Activated CD8-positive, alpha-beta memory T cell treated with anti-CD3 and anti-CD28 coated beads for 4 hours (primary cell): ENCODE measurements at places on chromosomes 7 and 10.

DNA sequence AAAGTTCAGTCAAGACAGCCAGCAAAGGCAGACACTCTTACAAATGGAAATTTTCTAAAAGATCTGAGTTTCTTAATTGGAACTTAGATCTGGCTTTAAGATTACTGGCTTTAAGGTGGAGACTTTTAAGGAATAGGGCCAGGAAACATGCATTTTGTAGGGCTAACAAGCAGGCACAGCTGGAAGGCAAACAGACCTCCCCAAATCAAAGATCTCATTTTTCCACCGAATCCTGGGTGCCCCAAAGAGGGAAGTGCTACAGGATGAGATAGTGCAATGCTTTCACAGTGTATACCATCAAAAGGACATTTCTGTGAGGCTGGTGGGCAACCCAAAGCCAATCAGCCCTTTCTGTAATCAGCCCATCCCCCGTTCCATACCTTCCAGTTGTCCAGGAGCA is 27.4 kb downstream of the MRPL32 start:
- DNase-seq, result no peak

DNA sequence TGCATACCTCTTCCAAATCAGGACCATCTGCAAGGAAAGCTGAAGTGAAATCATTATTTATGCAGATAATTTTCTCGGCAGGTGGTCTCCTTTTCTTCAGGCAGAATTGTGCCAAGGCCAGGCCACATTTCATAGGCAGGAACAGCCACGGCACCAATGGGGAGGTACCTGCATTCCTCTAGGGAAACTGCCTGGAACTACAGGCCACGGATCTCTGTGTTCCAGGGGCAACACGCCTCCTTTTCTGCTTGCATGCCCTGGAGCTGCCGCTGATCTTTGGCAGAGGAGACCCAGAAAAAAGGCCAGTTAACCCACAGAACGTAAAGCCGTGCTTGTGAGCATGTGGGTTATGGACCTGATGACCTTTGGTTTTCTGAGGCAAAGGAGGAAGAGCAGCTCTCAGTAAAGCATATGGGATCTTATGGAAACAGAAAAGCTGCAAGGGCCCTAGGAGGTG is 111.2 kb upstream of the KIAA1217 start:
- DNase-seq, result no peak

- DNase-seq, result no peak
Measured at GRCh38 chr10:59829024-59829423, 75.8 kb upstream of the MRLN start.

- no peak for DNase-seq
Measured at GRCh38 chr7:106377847-106378361, 93.1 kb upstream of the NAMPT start.

DNA sequence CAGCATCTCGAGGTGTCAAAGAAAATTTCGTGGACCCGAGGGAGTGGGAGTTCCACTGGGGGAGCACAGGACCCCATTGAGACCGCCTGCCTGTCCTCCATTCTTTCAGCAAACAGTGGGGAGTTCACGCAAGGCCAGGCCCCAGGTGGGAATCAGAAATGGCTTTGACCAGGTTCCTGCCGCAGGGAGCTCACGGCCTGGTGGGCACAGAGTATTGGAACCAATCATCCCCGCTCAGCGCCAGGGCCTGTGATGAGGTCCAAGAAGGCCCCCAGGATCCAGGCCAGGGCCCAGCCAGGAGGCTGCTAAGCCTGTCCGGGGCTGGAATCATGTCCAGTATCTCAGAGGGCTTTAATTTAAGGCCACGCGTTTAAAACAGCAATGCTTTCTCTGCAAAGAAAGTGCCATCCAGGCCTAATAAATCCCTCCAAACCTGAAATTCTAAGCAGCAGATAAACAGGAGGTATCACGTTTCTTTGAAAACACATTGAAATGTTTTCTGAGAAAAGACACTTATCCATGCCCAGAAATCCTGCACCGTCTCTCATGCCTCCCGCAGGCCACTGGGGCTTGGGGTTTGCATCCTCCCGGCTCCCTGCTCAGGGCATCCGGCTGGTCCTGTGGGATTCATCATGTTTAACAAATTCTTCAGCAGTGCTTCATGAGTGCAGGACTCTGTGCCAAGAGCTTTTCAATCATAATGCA is 125.7 kb downstream of the OAT start:
- DNase-seq, result no peak

DNA sequence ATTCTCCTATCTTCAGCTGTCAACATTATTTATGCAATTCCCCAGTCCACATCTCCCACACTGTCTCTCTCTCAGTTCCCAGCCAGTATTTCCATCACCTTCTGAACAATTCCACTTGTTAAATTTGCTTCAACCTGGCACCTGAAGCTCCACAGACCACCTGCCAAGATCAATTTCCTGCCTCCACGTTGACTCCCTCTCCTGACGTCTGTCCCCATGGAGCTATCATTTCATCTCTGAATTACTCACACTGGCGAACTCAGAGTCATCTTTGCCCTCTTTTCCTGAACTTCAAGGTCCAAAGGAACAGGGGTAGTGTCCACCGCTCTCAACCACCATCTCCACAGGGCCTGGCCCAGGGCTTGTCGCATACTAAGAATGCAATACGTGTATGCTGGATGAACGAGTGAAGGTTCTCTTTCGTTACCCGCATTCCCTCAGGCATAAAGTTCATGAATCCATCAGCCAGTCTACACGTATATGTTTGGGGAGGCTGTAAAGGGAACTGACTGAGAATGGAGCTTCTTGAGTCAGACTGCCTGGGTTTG is 183.3 kb downstream of the JCAD start:
- no peak for DNase-seq

- DNase-seq, result no peak
Measured at GRCh38 chr7:4738711-4739527, 36.5 kb upstream of the AP5Z1 start.

DNA sequence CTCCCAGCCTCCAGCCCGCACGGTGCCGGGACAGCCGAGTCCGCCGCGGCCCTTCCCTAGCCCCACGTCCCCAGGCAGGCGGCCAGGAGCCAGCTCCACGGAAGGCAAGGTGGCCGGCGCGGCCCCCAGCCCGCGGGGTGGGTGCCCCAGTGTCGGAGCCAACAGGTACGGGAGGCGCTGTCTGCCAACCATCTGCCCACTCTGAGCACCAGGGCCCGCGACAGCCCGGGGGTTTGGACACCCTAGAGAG is 75.8 kb downstream of the CALN1 start:
- no peak for DNase-seq

GRCh38 chr10:33965795-33966581 is 631.5 kb upstream of the NRP1 start:
- no peak for DNase-seq

DNA sequence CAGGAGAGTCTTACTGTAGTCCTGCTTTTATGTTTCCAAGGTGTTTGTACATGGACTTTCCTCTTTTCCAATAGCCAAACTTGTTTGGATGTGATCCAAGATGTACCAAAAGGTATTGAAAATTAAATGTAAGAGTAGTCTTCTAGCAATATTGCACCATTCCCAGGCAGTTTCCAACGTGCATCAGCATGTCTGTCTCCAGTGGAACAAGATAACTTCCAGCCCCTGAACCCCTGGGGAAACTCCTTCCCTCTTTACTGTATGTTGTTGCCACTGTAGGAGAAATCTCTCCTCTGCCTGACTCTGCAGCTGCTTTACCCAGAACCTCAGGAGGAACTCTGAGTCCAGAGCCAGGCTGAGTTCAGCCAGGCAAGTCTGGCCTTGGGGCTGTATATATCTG is 18.5 kb downstream of the ARMC10 start:
- no peak for DNase-seq

- no peak for DNase-seq
Measured at GRCh38 chr10:51300617-51301304, 226.5 kb downstream of the PRKG1 start.

DNA sequence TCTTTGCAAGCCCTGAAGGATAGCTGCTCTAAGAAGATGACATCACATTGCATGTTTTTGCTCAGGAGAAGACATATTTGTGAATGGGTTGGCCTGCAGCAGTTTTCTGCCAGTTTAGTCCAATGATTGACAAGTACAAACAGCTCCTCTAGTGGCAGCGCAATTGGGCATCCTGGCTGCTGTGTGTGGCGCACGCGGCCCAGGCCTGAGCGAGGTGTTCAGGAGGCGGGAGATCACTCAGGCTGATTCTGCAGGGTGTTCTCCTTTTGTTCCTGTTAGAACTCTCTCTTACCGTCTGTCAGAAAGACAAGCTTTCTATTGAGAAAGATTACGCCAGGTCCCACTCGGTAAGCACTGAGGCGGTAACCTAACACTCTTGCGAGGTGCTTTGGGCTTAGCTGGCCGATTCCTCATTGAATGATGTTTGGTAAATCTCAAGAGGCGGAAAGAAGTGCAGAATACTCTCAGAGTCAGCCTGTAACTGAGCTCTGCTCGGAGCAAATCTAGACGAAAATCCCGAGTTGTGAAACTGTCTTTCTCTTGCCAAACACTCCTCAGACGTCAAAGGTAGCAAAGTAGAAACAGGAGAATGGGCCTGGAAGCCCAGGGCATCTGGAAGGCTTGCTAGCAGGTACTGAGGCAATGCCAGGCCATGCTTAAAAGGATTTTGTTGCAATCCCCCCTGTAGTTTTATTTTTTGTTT is 219.2 kb upstream of the BMPER start:
- DNase-seq, result no peak

DNA sequence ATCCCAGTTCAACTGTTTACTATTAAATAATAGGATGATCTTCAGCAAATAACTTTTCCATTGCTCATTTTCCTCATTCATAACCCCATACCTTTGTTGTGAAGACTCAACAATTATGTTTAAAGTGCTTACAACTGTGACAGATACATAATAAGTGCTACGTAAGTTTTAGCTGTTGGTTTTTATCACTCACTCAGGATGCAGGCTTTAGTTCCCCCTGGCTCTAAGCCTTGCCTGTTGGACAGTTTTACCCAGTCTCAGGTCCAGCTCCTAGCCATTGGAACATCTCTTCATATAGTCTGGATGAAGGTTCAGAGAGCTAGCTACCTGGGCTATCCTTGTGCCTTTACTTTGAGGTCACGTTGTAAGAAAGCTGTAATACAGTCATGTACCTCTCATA is 353.2 kb downstream of the CRPPA start:
- DNase-seq, result no peak

GRCh38 chr7:11217848-11218565 is 244.3 kb downstream of the PHF14 start:
- DNase-seq, result no peak

DNA sequence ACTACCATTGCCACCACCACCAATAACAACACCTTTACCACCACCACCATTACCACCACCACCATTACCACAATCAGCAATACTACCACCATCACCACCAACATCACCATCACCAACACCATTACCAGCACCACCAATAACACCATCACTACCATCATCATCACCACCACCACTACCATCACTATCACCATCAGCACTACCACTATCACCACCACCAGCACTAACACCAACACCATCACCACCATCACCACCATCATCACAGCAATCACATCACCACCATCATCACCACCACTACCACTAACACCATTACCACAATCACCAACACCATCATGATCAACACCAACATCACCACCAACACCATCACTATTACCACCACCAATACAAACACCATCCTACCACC is 249.5 kb downstream of the GRID1 start:
- no peak for DNase-seq

DNA sequence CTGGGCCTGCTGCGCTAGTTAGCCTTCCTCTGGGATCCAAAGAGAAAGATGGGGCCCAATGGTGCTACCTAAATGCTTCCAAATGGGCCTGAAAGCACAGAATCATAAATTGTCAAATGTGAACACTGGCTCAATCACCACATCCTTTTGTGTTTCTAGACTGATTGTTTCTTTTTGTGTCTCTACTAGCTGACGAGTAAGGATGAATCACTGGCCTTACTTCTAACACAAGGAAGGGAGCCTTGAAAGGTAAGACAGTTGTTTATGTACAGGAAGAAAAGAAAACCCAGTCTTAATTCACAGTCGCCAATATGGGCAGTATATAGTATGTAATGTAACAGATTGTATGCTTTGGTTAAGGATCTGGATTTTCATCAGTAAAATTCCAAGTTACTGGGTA is 89.5 kb downstream of the ZNF92 start:
- no peak for DNase-seq

- no peak for DNase-seq
Measured at GRCh38 chr7:148699024-148699781, 500 bp downstream of the CUL1 start.

- DNase-seq, result no peak
Measured at GRCh38 chr7:131522325-131522930, 34.0 kb downstream of the PODXL start.

DNA sequence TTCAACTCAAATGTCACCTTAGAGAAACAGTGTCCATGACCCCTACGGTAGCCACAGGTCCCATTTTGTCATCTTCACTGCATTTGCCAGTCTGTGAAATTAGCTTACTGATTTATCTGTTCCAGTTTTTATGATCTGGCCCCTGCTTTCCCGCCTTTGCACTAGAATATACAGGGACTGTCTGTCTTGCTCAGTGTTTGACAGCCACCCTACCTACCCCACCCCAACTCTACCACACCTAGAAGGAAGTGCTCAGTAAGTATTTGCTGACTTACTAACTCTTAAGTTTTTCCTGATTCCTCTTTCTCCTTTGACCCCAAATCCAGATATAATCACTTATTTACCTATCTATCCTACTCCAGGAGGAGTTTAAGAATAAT is 49.5 kb downstream of the CREB3L2 start:
- no peak for DNase-seq

- DNase-seq, result no peak
Measured at GRCh38 chr7:5589819-5590595, 166.4 kb upstream of the TNRC18 start.

DNA sequence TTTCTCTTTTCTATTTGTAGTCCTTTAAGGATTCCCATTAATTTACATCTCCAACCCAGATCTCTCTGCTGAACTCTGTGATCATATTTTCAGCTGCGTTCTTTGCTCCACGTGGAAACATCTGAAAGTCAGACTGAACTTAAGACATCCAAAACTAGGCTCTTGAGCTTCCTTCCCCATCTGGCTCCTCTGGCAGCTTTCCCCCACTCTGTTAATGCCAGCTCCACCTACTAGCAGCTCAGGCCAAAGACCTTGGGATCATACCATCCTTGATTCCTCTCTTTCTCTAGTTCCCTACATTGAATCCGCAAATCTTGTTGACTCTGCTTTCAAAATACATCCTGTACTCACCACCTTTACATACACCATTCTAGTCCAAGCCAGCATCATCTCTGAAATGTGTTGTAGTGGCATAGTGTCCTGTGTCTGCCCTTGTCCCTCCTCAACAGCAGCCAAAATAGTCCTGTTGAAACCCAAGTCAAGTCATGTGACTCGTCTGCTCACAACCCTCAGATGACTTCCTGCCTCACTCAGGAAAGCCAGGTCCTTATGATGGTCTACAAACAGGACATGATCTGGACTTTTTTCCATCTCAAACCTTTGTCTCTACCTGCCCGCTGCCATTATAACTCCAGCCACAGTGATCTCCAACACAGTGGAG is 7.0 kb downstream of the REEP3 start:
- no peak for DNase-seq

GRCh38 chr7:43044511-43044910 is 67.9 kb upstream of the HECW1 start:
- DNase-seq, result no peak

- no peak for DNase-seq
Measured at GRCh38 chr10:122847782-122848604, 2.3 kb upstream of the CUZD1 start.

- no peak for DNase-seq
Measured at GRCh38 chr7:8130663-8131062, 131.3 kb downstream of the ICA1 start.

GRCh38 chr7:43337191-43337590 is 224.7 kb downstream of the HECW1 start:
- DNase-seq, result no peak
